ENCODE measurements at places on chromosomes 11 and 22. TPM values are rescaled to one million over a fixed set of nuclear protein-coding genes. Genes with fewer than 3 reads are reported as not detected.

GRCh38 chr11:44309478-44310205 lies at the start of gene ALX4:
Gene ALX4 (minus strand): TSS chr11:44310139. CDS start chr11:44310062, 77 bp downstream.
- no peaks in the 10 kb centered on the region for H3K36me3 ChIP-seq
- H3K4me3 ChIP-seq, result no peak within 1 kb of the TSS
- H3K27ac ChIP-seq, result no peak within 1 kb of the TSS
- no peaks in the 10 kb centered on the region for H3K4me1 ChIP-seq
- peak; percentile 31 for DNase-seq

GRCh38 chr11:130839981-130840666 lies 76.2 kb downstream of the SNX19 start:
- H3K27me3 ChIP-seq, result peaks cover 1% of the 10 kb centered on the region
- H3K4me1 ChIP-seq, result no peaks in the 10 kb centered on the region
- H3K27ac ChIP-seq, result no peak overlapping the region
- H3K36me3 ChIP-seq, result no peaks in the 10 kb centered on the region

- DNase-seq, result no peak
- no peaks in the 10 kb centered on the region for H3K4me1 ChIP-seq
- no peak overlapping the region for H3K4me3 ChIP-seq
- H3K27ac ChIP-seq, result no peak overlapping the region
- no peaks in the 10 kb centered on the region for H3K27me3 ChIP-seq
These were observed 49.9 kb downstream of the BIRC2 start for GRCh38 chr11:102396708-102397563.

DNA sequence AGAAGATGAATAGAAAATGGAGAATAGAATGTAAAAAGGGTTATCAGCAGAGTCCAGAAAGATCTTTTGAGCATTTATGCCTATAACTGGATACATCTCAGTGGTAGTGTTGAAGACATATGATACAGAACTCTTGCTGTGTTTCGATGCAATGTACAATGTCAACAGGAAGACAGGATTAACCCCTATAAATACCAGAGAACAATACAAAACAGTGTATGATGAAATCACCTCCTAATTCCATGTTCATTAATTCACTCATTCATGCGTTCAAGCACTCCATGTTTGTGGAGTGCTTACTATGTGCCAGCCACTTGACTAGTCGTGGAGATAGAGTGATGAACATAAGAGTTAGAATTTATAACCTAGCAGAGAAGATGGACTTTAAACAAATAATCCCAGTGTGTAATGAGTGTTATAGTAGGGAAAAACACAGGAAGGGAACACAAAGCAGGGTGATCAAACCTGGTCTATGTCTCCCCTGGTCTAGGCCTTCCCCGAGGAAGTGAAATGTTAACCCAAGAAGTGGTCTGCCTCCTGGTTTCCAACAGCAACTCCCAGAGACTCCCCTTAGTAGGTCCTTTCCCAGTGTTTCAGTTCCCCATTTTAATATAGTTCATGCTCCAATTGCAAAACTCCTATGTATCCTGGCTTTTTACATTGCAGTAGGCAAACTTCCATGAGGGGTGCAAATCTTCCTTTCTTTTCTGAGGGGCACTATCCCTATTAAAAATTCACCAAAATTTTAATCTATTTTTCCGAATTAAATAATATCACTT lies 9.1 kb upstream of the SESN3 start:
- no peak overlapping the region for H3K27ac ChIP-seq
- peaks cover 35% of the 10 kb centered on the region for H3K4me1 ChIP-seq
- H3K4me3 ChIP-seq, result no peak overlapping the region
- no peak for DNase-seq
- H3K36me3 ChIP-seq, result no peaks in the 10 kb centered on the region

DNA sequence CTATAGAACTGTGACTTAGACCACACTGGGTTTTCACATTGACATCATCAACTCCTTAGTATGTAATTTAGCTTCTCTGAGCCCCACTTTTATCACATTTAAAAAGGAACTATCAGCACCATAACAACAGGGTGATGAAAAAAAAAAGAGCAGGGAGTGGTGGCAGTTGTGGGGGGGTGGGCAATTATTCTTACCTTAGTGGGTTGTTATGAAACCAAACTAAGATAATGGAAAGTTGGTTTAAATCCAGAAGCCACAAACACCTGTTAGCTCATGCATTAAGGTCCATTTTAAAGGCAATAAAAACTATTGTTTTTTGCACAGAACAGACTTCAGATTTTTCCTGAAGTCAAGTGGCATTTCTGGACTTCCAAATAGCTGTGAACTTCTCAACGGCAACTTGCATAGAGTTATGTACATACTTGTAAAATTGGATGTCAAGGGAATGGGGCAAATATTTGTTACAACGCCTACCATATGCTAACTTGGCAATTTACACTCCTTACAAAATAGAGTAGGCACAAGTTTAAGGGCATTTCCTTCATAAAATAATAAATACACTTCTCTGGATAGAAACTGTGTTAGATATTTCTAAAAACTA lies 793.6 kb downstream of the DLG2 start:
- no peak overlapping the region for H3K4me3 ChIP-seq
- H3K4me1 ChIP-seq, result peaks cover 17% of the 10 kb centered on the region
- no peaks in the 10 kb centered on the region for H3K27me3 ChIP-seq
- no peak overlapping the region for H3K27ac ChIP-seq

DNA sequence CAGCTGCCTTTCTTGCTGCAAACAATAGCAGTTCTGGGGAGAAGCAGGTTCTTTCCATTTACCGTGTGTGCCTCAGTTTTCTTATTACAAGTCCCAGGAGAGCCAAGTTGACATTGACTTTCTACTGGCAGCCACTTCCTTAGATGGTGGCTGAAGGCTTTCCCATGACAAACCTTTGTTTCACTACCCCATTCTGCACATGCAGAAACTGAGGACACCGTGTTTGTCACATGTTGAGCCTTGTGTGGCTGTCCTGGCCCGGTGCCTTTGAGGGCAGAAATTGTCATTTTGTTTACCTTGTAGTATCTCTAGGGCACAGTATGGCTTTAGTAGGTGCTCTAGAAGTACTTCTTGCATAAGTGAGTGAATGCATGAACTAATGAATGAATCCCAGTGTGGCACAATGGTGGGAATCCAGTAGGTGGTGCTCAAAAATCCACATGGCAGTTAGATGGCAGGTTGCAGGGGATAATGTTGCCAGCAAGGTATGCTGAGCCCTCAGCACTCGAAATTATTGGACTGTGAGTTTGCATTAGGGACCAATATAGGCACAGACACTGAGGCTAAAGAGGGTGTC lies 101.6 kb downstream of the CSNK2A3 start:
- H3K27ac ChIP-seq, result no peak overlapping the region
- no peak for DNase-seq
- H3K36me3 ChIP-seq, result no peaks in the 10 kb centered on the region
- no peak overlapping the region for H3K4me3 ChIP-seq
- H3K27me3 ChIP-seq, result no peaks in the 10 kb centered on the region
- H3K4me1 ChIP-seq, result no peaks in the 10 kb centered on the region

DNA sequence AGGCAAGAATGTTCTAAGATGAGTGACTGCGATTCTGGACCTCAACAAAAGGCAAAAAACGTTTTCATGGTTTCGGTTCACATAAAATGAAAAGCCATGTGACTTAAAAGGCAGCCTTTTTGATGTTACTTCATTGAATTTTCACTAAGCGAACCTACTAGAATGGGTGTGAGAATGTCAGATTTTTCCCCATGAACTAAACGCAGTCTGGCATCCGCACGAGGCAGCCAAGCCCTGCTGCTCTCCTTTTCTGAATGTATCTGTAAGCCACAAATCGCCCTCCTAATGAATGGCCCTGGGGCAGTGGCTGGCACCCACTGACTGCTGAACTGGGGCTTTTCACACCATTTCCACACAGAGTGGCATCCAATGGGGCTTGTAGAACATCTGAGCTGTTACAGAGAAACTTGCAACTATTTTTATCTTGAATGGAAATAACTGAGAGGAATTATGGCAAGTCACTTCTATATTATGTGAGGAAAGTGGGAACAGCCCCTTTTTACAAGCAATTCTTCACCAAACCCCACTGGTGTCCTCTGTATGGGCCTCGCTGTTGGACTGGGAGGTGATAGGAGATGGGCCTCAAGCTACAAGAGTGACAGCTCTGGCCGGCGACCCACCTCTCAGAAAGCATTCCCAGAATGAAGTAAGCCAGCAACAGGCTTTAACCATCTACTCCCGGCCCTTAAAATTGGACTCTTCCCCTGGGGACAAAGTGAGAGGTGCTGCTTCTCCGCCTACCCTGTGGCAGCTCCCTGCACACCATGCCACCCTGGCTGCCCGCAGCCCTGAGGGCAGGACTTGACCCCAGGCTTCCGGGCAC lies 29.4 kb downstream of the PPP2R1B start:
- peaks cover 13% of the 10 kb centered on the region for H3K4me1 ChIP-seq
- no peak overlapping the region for H3K4me3 ChIP-seq
- DNase-seq, result no peak
- H3K27ac ChIP-seq, result peak overlapping the region; percentile 29
- H3K27me3 ChIP-seq, result no peaks in the 10 kb centered on the region

GRCh38 chr11:80103142-80103859 lies 662.5 kb upstream of the TENM4 start:
- H3K27me3 ChIP-seq, result no peaks in the 10 kb centered on the region
- H3K27ac ChIP-seq, result no peak overlapping the region
- no peak overlapping the region for H3K4me3 ChIP-seq
- no peak for DNase-seq
- H3K4me1 ChIP-seq, result no peaks in the 10 kb centered on the region

DNA sequence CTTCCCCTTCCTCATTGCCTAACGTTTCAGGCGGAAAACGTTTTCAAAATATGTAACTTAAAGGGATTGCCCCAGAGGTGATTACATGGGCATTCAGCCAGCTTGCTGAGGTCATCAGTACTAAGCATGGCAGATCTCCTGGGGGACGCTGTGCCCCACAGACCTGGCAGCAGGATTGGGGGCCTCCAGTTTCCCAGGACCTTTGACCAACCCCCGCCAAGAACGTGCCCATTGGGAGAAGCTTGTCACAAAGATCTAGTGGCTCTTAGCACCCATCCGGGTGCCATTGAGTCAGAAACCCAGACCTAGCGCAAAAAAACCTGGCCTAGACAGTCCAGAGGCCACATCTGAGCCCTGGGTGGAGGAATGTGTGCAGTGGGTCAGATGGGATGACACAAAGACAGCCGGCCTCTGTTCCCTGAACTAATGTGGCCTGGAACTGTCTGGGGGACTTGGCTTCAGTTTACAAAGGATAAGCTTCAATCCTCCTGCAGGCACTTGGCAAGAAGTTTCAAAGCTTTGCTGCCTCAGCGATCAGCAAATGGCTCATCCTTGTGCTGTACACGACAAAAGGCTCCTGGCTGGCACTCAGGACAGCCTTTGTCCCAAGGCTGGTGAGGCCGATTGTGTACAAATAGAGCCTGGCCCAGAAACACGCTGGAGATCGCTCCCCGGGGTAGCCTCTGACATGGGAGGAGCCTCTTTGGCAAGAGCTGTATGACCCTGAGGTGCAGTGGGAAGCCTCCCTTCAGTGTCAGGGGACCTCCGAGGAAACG lies 9.5 kb downstream of the C1QTNF6 start:
- DNase-seq, result no peak
- peaks cover 9% of the 10 kb centered on the region for H3K4me1 ChIP-seq
- H3K4me3 ChIP-seq, result no peak overlapping the region

- H3K27me3 ChIP-seq, result no peaks in the 10 kb centered on the region
- peak; percentile 36 for DNase-seq
- peaks cover 89% of the 10 kb centered on the region for H3K4me1 ChIP-seq
- H3K4me3 ChIP-seq, result no peak overlapping the region
These were observed 3.6 kb upstream of the SLCO2B1 start for GRCh38 chr11:75147191-75147874.

DNA sequence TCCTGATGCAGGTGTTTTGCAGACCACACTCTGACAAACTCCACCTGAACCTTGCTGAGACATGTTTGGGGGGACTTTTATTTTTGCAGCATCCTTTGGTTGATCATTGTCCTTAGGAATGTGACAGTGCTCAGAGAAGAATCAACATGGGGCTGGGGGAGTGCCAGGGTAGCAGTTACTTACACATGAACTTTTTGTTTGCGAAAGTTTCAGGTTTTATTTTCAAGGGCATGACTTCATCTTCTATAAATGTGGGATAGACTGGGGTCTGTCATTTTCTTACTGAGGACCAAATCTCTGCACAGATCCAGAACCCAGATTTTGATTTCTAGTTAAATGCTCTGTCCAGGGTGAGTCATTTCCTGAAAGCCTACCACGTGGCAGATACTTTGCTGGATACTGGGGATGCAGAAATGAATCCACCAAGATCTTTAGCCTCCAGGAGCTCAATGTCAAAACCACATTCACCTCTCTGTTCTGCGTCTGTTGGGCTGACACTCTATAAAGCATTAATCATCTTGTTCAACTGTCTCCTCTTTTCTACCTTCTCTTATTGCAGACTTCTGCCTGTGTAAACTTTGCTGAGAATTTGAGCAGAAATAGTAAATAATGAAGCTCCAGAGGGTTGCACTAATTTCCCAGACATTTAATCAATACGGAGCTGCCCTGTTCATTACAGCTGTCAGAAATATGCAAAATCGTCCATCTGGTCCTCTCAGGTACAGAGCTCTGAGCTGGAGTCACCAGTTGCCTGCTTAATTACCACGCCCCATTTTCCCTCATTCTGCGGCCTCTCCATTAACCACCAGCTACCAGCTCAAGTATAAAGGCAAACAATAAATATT lies 387.9 kb downstream of the MIAT start:
- no peak overlapping the region for H3K4me3 ChIP-seq
- no peaks in the 10 kb centered on the region for H3K4me1 ChIP-seq
- no peaks in the 10 kb centered on the region for H3K27me3 ChIP-seq
- H3K36me3 ChIP-seq, result no peaks in the 10 kb centered on the region
- no peak overlapping the region for H3K27ac ChIP-seq

- no peak overlapping the region for H3K4me3 ChIP-seq
- no peak for DNase-seq
- H3K36me3 ChIP-seq, result no peaks in the 10 kb centered on the region
These were observed 39.3 kb upstream of the COMT start for GRCh38 chr22:19902245-19902715.

PIH1D2 gene
- total RNA-seq, result 2.7 TPM

ROBO4 gene
- not detected for total RNA-seq

UCP3 gene
- total RNA-seq, result 1.2 TPM

TRIM48 gene
- total RNA-seq, result not detected

SLC17A6 gene
- total RNA-seq, result not detected

THY1 gene
- total RNA-seq, result not detected

CBLIF gene
- not detected for total RNA-seq

BCO2 gene
- 2.2 TPM for total RNA-seq

KRTAP5-10 gene
- total RNA-seq, result not detected

PTPN5 gene
- not detected for total RNA-seq

BRSK2 gene
- 32.8 TPM for total RNA-seq

OR4A16 gene
- total RNA-seq, result not detected

POLD4 gene
- 30.8 TPM for total RNA-seq

Data from Caco-2 (cell line).